Suppressor macrophage treated with lipopolysaccharide for 4 hours (primary cell): ENCODE measurements at places on chromosomes 3 and 15.

DNA sequence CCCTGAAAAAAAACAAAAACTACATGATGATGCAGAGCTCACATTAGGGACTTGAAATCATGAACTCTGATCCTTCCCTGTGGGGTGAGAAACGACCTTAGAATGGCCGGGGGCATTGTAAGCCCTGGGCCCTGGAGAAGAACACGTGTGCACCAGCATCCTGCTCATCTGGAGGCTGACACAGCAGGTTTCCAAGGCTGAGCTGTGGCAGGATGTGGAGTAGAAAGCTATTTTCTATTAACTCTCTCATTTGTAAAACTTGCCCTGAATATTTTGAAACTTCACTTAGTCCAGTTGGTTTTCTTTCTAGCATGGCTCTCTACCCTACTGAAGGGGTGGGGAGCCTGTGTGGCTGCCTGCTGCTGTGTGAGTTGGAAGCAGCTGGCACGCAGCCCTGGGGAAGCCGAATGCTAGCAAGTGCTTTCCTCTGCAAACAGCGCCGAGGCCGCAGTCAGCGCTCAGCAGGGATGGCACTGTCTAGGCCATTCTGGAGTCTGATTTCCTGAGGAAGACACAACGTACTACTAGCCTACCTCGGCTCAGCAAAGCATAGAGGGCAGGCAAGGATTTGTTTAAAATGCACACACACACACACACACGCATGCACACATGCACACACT is 58.0 kb downstream of the GABRG3 start:
- no peak for DNase-seq

DNA sequence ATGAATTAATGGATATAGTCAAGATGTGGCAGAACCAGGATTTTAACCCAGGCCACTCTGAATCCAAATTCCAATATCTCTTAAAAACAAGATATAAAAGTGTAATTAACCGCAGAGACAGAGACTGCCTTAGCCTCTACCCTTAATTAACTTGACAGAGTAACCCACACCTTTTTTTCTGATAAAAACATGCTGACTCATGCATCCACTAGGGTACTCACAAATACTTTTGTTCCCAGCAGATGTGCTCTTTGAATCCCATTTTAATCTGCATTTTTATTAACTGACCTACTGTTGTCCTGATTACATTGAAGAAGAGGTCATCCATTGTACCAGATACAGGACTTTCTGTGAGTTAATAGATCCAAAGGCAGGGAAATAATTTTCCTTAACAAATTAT is 278.3 kb downstream of the CHL1 start:
- no peak for DNase-seq

GRCh38 chr3:27686642-27687041 is 35.5 kb downstream of the EOMES start:
- no peak for DNase-seq

- no peak for DNase-seq
Measured at GRCh38 chr3:119815716-119816115, 33.8 kb downstream of the NR1I2 start.

GRCh38 chr15:52552303-52552702 is 16.5 kb downstream of the ARPP19 start:
- no peak for DNase-seq

- DNase-seq: no peak
Measured at GRCh38 chr3:181713676-181714612, 2.2 kb downstream of the SOX2 start.

DNA sequence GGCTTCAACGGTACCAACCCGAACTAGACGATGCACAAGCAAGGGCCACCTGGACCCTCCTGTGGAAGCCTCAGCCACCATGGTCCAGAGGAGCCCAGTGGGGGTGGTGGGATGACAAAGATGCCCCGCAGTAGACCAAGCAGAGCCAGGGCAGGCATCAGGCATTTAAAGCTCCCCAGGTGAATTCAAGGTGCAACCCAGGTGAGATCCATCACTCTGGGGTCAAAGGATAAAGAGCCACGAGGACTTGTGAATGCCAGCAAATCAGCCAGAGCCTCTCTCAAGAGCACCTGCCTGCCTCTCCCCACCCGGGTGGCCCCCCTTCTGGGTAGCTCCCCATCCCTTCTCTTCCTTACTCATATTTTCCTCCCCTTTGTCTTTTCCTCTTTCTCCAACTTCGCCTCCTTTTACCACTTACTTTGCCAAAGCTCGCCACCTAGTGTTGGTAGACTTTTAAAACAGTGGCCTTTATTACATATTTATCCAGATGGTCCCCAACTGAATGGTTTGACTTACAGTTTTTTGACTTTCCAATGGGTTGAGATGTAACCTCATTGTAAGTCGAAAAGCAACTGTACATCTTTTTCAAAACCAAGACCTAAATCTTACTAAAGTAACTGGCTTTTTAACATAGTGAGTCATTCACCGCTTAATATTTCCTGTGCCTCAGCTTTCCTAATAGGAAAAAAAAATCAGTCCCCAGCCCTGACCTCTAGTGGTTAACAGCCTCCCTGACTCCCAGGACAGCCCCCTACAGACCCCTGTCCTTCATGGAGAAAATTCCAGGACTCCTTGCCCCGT is 18.8 kb downstream of the PLA2G4F start:
- DNase-seq: peak; percentile 66

DNA sequence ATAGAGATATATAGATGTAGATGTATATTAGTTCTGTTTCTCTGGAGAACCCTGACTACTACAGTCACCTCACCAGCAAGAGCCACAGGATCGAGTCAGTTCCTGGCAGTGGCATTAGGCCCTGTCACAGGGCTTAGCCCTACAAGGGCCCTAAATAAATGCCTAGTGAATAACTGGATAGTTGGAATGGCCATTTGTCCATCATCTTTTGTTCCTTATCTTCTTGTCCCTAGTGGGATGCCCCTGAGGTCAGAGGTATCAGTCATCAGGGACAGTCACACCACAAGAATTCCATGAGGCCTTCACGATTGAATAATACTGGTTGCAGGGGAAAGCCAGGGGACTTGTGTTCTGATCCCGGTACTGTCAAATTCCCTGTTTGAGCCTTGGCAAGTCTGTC is 204.9 kb upstream of the PPP2R3A start:
- no peak for DNase-seq

DNA sequence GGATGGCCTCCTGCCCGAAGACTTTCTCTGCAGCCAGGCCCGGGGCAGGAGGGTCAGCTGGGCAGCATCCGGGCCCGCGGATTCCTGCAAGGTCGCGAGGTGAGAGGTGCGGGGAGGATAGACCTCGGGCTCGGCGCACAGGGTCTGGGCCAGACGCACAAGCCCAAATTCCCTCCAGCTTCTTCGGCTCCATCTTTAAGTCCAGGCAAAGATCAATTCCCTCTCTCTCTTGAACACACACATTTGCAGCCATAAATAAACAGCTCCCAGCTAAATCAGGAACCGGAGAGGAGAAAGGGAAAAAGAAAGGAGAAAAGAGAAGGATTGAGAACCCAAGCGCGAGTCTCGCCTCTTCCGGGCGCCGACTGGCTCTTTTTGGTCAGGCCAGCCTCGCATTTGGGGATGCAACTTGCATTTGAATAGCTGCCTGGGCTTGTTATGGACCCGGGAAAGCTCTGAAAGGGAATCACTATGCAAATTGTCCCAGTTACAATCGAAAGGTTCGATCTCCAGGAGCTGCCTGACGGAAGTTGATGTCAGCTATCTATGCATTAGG is 14.5 kb upstream of the ONECUT1 start:
- no peak for DNase-seq

DNA sequence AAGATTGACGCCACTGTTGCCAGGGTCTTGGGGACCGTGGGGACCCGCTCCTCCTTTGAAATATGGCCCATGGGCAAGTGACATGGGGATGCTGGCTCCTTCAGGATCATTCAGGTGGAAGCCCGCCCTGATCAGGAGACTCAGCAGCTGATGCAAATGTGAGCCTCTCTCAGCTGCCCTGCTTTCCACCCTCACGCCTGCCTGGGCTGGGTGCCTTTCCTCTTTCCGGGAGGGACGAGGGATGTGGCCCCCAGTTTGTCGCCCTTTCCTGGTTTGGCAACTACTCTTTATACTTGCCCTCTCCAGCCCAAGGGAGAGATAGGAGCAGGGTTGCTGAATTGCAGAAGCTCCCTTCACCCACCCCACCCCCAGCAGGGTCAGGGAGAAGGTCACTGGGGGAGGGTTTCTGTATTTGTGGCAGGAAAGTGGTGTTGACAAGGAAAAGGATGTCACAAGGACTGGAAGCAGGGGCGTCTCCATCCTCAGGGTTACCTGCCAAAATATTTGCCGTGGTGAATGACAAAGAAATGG is 21.8 kb downstream of the DNASE1L3 start:
- peak; percentile 28 for DNase-seq

- no peak for DNase-seq
Measured at GRCh38 chr3:191216510-191216909, 17.5 kb downstream of the OSTN start.

DNA sequence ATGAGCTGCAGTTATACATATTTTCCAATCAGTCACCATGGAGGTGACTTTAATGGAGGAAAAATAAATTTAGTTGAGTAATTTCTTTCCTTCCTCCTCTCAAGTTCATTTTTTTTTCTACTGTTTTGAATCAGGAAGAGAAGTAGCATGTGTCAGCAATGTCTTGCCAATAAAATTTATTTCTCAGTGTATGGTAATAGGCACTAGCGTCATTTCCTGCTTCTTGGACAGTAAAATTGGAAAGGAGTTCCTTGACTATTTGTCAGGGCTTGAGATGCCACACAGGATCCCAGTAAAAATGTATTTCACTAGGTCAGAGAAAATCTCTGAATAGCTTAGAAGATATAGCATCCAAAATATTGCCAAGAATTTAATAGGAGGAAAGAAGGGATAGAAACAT is 605.9 kb downstream of the ROBO1 start:
- DNase-seq: no peak

GRCh38 chr3:184604039-184604601 is 42.5 kb downstream of the EPHB3 start:
- DNase-seq: no peak

DNA sequence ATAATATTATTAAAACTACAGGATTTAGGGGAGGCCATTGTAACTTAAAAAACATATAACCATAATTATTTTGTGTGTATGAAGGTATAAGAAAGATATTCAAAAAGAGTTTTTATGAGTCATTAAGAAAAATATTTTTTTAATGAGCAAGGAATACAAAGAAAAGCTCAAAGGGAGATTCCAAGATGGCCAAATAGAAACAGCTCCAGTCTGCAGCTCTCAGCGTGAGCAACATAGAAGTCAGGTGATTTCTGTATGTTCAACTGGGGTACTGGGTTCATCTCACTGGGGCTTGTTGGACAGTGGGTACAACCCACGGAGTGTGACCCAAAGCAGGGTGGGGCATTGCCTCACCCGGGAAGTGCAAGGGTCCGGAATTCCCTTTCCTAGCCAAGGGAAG is 336.1 kb downstream of the TBL1XR1 start:
- DNase-seq: no peak

DNA sequence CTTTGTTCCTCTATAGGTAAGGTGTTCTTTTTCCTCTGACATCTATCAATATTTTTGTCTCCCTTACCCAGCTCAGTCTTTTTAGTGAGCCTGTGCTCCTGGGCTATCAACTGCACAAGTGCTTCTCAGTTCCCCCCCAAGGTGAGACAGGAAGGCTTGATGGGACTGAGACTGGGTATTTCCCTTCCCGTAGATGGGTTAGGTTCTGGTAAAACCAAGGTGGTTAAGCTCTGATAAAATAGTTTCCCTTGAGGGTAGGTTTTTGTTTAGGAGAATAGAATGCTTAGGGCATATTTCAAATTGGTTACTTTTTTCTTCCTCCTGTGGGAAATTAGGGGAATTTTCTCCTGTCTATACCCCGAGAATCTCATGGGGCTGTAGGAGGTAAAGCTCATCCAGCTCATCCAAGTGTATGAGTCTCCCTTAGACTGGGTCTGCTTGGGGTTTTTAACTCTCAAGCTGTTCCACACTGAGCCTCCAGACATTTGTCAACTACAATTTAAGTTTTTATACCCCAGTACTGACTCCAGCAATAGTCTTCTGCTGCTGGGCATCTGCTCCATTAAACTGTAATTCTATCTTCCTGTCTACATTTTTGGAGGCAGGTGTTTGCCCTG is 44.9 kb downstream of the OXSR1 start:
- DNase-seq: no peak

DNA sequence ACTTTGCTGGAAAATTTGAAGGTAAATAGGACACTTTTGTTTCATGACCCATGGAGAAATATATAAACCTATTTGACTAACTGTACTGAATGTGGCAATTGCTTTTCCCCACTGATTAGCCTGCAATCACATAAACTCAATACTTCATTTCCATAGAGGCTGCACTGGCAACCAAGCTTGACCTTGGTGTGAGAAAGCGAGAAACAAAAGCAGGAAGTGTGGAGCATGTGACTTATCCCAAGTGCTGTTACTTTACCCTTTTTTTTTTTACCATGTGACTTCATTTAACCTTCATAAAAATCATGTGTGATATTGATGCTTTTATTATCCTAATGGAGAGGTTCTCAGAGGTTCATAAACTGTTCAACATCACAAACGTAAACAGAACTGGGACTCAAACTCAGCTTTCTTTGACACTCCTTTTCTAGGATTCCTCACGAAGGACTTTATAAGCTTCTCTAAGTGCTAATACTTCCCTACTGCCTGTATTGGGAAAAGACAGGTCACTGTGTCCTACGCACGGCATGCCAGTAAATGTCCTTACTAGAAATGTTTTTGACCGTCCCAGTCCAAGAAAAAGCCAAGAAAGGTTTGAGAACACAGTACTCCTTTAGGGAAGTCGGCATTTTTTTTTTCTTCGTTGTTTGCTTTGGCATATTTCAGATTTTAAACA is 34.9 kb upstream of the ZNF385D start:
- no peak for DNase-seq

- DNase-seq: peak; percentile 58
Measured at GRCh38 chr15:89665449-89666181, 10.3 kb upstream of the KIF7 start.

DNA sequence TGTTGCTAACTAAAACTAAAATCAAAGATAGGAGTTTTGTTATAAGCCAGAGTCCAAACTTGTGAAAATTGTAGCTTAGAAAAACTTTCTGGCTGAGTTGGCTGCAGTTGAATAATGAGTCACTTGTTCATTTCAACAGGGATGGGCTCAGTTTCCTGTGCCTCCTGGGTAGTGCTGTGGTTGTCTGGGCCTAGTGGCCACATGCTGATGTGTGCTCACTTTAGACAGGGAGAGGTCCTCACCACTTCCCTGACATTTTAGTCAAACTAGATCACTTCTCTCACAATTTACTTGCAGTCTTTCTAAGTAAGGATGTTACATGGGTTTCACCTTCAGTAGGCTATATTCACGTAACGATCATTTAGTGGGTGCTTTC is 6.3 kb upstream of the UBE2Q2 start:
- peak; percentile 82 for DNase-seq

- DNase-seq: no peak
Measured at GRCh38 chr3:191432162-191432561, 28.8 kb upstream of the PYDC2 start.

- no peak for DNase-seq
Measured at GRCh38 chr3:11120091-11120805, 34.0 kb upstream of the HRH1 start.

- DNase-seq: no peak
Measured at GRCh38 chr15:100692671-100693070, 90.3 kb downstream of the ASB7 start.

- no peak for DNase-seq
Measured at GRCh38 chr3:10600726-10601125, 95.3 kb upstream of the ATP2B2 start.
